ENCODE measurements at places on chromosomes 6 and 20.
A peak's percentile ranks its signal among the peaks of the same experiment; 100 is the strongest.

DNA sequence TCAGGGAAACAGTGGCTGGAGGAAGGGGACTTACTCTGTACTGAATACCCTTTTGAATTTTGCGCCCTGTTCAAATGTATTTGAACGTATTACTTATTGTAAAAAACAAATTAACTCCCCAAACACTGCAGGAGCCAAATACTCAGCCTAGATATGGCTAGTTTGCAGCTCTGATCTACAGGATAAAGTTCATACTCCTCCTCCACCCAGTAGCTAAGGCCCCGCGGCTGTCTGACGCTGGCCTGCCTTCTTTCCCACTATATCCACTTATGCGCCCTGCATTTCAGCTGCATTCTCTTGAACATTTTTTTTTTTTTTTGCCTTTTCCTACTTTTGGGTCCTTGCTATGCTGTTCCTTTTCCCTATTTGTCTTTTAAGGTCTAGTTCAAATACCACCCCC lies 6.5 kb downstream of the GSS start:
- no peak for DNase-seq

DNA sequence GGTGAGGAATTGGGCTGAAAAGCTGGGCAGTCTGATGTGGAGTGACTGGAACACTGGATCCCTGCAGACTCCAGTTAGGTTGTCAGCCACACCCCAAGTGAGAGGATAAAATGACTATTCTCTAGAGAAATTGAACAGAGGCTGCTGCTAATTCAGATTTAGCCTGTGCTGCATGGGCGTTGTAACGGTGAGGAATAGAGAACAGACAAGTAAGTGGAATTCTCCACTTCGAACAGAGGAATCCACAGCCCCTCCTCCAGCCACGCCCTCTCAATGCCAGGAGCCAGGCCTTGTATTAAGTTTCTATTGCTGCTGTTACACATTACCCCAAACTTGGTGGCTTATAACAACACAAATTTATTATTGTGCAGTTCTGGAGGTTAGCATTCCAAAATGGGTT lies 109.3 kb downstream of the CFAP61 start:
- no peak for DNase-seq

DNA sequence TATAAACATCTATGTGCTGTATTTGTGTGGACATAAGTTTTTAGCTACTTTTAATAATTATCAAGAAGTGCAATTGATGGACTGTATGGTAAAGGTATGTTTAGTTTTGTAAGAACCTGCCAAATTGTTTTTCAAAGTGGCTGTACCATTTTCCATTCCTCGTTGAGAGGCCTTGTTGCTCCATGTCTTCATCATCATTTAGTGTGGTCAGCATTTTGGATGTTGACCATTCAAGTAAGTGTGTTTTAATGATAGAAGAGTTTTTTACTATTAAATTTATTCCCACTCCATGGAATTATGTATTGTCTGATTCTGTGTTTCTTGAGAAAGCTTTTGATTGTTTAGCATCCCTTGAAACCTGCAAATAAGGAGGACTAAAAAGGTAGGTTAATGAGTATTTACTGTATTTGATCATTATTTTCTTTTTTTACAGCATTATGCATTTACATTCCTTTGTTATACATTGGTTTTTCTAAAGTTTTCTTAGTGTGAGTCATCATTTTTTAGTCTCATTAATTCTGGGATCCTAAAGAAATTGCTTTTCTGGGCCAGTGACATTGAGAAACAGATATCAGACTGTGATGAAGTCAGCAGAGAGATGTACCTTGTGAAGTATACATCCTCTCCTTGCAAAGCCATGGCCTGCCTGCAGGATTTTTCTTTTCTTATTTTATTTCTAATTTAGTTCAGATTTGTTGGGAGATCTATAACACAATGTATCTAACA lies 312.8 kb upstream of the PTCHD4 start:
- no peak for DNase-seq

- peak; percentile 70 for DNase-seq
Measured at GRCh38 chr6:27791182-27791943, 120.8 kb downstream of the OR2B2 start.

GRCh38 chr6:132130626-132131298 lies 179.6 kb upstream of the CCN2 start:
- DNase-seq, result no peak

GRCh38 chr6:1385129-1386037 lies 4.0 kb upstream of the FOXF2 start:
- DNase-seq, result no peak

DNA sequence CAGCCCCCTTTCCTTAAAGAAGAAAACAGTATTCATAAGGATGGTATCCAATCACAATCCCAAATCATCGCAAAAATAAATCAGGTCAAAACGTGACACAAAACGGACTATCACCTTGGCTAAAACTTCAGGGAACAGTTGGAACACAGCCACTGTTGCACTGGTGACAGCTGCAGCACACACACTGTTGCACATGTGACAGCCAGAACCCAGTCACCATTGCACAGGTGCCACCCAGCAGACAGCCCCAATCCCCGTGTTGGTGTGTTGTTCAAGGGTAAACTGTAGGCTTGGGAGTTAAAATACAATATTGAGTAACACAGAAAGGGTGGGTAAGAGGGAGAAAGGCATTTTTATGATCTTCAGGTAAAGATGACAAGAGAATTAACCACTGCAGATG lies 15.8 kb downstream of the PSMB1 start:
- DNase-seq, result no peak

GRCh38 chr6:12348530-12349511 lies 58.7 kb downstream of the EDN1 start:
- no peak for DNase-seq

DNA sequence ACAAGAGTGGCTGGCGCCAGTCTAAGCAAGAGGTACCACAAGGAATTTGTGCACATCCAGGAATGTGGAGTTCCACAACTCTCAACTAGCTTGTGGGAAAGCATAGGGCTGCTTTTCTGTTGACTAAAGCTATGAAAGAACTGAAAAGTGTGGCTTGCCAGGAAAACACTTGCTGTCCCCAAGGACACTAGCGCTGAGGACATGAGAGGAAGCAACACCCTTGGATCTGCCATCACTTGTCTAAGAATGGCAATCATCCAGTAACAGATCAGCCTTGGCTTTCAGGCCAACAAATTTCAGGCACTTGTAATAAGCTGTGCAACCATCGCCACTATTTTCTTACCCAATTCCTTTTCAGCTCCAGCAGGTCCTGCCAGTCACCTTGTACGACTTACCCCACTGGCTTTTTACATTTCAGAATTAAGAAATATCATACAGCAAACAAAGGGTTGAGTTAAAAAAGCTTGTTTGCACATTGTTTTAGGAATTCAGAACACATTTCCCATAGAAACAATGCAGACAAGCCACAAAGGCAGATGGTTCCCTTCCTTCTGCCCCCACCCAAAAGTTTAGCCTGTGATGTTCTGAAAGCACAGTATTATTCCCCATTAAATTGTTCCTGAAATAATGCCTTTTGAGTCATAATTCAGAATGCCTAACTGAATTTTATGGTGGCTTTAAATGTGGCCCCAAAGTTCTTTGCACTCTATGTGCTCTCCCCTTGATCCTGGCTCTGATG lies 57.9 kb upstream of the SSTR4 start:
- no peak for DNase-seq

DNA sequence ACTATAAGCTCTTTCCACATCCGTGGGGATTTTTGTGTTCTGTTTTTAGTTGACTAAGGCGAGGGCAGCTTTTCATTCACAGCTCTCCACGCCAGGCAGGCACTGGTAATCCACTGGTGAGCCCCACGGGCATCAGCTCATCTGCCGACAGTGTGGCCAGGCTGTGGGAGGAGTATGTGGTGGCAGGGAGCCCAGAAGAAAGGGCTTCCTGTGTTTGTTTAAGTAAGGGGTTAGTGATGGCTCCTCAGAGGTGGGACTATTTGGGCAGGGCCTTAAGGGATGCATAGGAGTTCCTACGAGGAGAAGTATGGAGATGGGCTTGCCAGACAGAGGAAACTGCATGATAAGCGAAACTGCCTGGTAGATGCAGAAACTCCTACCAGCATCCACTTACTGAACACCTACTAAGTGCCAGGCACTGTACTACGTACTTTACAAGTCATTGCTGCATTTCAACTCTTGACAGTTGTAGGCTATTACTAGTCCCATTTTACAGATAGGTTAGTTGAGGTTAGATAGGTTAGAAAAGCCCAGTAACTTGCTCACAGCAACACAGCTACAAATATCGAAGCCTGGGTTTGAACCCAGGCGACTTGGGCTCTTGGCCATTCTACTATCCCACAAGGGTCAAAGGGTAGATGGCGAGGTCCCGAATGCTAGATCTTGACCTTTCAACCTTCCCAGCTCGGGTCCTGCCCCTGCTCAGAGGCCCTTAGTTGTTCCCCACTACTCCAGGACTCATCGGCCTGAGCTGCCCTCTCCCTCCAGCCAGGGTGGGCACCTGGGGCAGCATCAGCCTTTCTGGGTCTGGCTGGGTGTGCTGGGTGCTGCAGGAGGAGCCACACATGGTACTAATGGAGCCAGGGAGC lies 55.1 kb downstream of the CEBPB start:
- DNase-seq, result no peak

- no peak for DNase-seq
Measured at GRCh38 chr6:52297433-52297832, 12.9 kb upstream of the MCM3 start.
